Mesendoderm (in vitro differentiated cells): ENCODE measurements at places on chromosomes 2 and 18.
A peak's percentile ranks its signal among the peaks of the same experiment; 100 is the strongest.

DNA sequence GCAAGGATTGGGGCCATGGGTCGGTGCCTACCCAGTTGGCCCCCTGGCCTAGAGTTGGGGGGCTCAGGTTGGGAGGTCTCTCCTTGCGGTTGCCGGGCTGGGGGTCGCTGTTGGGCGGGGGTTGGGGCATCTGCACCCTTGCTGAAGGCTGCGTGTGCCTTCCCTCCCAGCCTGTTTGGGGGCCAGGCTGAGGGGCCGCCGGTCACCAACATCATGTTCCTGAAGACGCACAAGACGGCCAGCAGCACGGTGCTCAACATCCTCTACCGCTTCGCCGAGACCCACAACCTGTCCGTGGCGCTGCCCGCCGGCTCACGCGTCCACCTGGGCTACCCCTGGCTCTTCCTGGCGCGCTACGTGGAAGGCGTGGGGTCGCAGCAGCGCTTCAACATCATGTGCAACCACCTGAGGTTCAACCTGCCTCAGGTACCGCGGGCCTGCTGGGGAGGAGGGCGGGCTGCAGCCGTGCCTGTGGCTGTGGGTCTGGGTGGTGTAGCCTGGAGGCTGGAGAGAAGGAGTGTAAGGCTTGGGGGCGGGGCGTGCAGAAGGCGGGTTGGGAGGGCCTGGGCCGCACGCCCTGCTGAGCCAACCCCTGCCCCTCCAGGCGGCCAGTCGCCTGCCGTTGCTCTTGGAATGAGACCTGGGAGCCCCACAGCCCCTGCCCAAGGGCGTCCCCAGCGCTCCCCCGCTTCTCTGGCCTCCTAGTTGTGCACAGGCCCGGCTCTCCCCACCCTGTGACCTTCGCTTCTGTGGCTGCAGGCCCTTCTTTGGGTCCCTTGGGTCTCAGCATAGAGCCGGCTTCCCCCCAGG lies 7.2 kb upstream of the NEU4 start:
- H3K4me1 ChIP-seq = peaks cover 3% of the 10 kb centered on the region
- H3K27me3 ChIP-seq = no peaks in the 10 kb centered on the region
- H3K36me3 ChIP-seq = no peaks in the 10 kb centered on the region
- no peak overlapping the region for H3K27ac ChIP-seq
- no peak overlapping the region for H3K4me3 ChIP-seq

DNA sequence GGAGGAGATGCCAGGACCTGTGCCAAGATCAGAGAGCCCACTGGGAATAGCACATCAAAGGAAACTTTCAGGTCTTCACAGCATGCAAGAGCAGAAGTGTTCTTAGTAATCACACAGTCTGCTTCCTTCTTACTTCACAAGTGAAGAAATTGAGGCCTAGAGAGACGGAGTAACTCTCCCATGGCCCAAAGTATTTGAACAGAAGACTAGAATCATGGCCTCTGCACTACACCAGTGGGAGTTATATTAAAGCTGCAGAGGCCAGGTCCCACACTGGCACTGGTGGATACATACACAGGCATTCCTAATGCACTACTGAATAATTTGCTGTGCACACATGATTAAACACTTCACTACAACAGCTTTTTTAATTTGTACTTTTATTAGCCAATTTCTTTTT lies 107.6 kb upstream of the RMP24 start:
- H3K4me3 ChIP-seq = no peak overlapping the region
- H3K4me1 ChIP-seq = peaks cover 7% of the 10 kb centered on the region
- H3K27me3 ChIP-seq = no peaks in the 10 kb centered on the region
- DNase-seq = no peak
- no peaks in the 10 kb centered on the region for H3K36me3 ChIP-seq

- no peaks in the 10 kb centered on the region for H3K4me1 ChIP-seq
- H3K27ac ChIP-seq = no peak overlapping the region
- no peaks in the 10 kb centered on the region for H3K27me3 ChIP-seq
- H3K4me3 ChIP-seq = no peak overlapping the region
- H3K36me3 ChIP-seq = peaks cover 4% of the 10 kb centered on the region
Measured at GRCh38 chr2:98601532-98602132, 6.7 kb downstream of the COA5 start.

GRCh38 chr18:75031717-75032317 lies 177.1 kb downstream of the PTGR3 start:
- no peak overlapping the region for H3K27ac ChIP-seq
- H3K27me3 ChIP-seq = no peaks in the 10 kb centered on the region
- no peak overlapping the region for H3K4me3 ChIP-seq
- no peaks in the 10 kb centered on the region for H3K4me1 ChIP-seq

DNA sequence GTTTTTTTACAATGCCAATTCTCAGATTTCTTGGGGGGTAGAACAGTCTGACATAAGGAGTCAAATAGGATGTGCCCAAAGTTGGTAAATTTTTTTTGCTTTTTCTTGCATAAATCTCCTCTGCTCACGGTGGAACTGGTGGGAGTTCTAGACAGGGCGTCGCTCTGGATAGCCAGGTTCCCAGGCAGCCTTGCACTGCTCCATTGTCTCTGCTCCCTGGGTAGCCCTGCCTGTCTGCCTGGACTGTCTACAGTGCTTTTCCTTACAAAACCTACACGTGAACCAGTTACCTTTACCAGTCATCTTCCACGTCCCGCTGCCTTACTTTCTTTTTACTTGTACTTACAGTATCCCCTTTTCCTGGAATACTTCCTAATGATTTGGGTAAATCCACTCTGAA lies 117.1 kb downstream of the ZNF407 start:
- peak; percentile 57 for DNase-seq
- no peaks in the 10 kb centered on the region for H3K36me3 ChIP-seq
- no peak overlapping the region for H3K4me3 ChIP-seq
- no peaks in the 10 kb centered on the region for H3K4me1 ChIP-seq

DNA sequence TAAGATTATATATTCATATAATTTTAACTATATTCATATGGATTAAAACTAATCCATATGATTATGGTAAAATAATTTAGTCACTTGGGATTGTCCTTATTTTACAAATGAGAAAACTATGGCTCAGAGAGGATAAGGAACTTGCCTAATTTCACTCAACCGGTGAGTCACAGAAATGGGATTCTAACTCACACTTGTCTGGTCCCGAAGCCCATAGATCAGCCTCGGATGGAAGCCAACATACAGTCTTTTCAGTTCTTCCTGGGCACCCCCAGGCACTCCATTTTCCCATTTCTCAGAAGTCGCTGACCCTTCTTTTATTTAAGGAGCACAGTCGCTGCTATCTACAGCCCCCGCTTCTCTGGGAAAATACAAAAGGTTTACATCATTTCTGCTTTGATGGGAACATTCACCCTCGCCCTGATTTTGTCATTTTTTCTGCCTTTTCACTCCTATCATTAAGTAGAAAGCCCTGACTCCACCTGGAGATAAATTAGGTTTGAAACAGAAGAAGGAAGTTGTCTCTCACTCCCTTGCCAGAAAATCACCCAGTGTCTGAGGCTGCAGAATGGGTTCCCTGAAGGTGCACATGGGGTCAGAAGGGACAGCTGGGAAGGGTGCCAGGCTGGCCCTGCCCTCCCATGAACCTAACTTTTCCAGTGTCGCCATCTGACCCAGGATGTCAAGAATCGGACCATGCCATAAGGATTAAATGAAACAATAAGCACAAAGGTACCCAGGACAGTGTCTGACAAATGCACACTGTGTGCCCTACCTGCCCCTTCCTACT lies 36.6 kb downstream of the CYP1B1 start:
- no peaks in the 10 kb centered on the region for H3K27me3 ChIP-seq
- no peaks in the 10 kb centered on the region for H3K36me3 ChIP-seq
- H3K27ac ChIP-seq = no peak overlapping the region
- no peak overlapping the region for H3K4me3 ChIP-seq
- H3K4me1 ChIP-seq = no peaks in the 10 kb centered on the region

GRCh38 chr18:4256766-4257417 lies 198.2 kb downstream of the DLGAP1 start:
- H3K27ac ChIP-seq = no peak overlapping the region
- peaks cover 1% of the 10 kb centered on the region for H3K4me1 ChIP-seq
- DNase-seq = no peak
- H3K4me3 ChIP-seq = no peak overlapping the region

DNA sequence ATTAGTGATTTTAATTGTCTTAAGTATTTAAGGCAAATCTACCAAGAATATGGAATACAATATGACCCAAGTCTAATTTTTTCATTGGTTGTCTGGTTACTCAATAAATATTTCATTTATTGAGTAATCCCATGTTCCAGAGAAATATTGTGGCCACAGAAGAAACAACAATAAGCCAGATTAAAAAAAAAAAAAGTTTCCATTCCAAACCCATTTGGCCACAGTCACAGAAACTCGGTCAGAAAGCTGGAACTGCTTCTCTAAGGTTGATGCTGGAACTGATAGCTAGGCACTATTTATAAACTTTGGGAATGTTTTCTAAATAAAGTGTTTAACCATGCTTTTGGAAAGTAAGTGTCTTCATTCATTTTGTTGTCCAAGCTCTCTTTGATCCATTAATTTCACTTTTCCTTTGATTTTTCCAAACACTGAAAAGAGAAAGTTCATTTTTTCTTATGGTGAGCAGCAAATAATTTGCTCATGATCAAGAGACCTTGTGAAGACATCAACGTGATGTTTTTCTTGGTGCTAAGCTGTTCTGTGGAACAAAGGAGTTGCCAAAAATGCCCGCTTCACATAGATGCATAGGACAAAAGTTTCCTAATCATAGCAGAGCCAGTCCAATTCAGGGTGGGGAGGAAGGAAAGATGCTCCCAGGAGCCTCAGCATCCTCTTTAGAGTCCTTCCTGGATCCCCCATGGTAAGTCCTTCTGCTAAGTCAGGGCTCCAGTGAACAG lies 72.1 kb upstream of the CCBE1 start:
- no peak overlapping the region for H3K4me3 ChIP-seq
- H3K36me3 ChIP-seq = no peaks in the 10 kb centered on the region
- no peak for DNase-seq
- H3K27me3 ChIP-seq = no peaks in the 10 kb centered on the region

DNA sequence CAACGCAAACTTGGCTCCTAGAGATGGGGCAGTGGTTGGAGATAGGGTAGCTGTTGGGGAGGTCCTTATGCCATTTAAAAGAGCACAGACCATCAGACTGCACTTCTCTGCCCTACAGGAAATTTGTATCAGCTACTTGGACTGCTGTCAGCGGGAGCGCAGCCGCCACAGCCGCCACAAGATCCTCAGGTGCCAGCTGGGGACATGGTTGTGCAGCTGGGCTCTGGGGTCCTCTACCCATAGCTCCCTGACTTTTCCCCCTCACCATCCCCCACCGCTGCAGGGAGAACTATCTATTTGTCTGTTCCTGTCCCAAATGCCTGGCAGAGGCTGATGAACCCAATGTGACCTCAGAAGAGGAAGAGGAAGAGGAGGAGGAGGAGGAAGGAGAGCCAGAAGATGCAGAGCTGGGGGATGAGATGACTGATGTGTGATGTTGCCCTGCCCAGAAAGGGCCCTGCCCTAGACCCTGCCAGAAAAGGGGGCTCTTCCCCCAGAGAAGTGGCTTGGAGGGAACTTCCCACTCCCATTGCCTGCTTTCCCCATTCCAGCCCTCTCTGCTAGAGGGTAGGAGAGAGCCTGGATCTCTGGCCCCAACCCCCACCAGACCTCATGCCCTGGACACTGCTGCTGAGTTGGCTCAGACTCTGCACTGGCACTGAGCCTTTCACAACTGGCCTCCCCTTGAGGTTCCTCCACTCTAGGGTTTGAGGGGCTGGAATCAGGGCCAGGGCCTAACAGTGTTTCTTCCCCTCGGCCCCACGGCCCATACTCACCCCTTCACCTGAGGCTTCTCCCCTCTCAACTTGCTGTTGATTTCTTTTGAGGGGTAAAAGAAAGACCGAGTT lies 7.3 kb downstream of the PRADC1 start:
- H3K27ac ChIP-seq = no peak overlapping the region
- no peaks in the 10 kb centered on the region for H3K27me3 ChIP-seq
- no peak for DNase-seq
- H3K36me3 ChIP-seq = peaks cover 9% of the 10 kb centered on the region
- no peak overlapping the region for H3K4me3 ChIP-seq
- H3K4me1 ChIP-seq = no peaks in the 10 kb centered on the region

DNA sequence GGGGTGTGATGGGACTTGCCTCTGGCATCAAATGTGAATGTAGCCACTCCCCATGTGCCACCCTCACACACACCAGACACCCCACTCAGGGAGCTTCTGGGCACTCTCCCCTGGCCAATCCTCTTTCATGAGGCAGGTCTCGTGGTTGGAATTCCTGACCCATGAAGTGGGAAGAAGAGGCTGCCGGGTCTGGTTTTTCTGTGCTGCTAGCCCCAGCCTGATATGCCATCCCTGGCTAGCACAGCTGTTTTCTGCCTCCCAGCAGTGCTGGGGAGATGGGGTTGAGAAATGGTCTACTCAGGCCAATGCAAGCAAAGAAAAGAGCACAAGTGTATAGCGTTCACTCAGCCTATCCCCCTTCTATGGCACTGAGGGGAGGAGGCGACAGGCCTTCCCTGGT lies 1.2 kb upstream of the C2orf72 start:
- H3K36me3 ChIP-seq = no peaks in the 10 kb centered on the region
- H3K4me3 ChIP-seq = no peak overlapping the region
- no peak for DNase-seq
- no peak overlapping the region for H3K27ac ChIP-seq
- H3K27me3 ChIP-seq = peaks cover 21% of the 10 kb centered on the region

DNA sequence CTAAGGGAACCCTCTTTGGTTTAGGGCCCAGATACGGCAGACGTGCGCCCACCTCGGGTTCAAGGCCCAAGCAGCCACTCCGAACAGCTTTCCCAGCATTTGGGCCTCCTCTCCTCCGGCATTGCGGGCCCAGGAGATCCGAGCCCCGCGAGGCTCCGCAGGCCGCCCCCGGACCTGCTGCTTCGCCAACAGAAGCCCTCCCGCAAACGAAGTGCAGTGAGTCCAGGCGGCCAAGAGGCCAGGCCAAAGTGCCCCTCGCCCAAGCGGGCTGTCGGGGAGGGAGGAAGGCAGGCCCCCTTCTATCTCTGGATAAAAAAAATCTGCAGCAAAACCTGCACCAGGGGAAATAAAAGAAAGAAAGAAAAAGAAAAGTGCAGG lies 6.0 kb downstream of the EN1 start:
- DNase-seq = no peak
- H3K27me3 ChIP-seq = peaks cover 94% of the 10 kb centered on the region
- H3K4me1 ChIP-seq = peaks cover 5% of the 10 kb centered on the region
- no peak overlapping the region for H3K4me3 ChIP-seq
- no peaks in the 10 kb centered on the region for H3K36me3 ChIP-seq

DNA sequence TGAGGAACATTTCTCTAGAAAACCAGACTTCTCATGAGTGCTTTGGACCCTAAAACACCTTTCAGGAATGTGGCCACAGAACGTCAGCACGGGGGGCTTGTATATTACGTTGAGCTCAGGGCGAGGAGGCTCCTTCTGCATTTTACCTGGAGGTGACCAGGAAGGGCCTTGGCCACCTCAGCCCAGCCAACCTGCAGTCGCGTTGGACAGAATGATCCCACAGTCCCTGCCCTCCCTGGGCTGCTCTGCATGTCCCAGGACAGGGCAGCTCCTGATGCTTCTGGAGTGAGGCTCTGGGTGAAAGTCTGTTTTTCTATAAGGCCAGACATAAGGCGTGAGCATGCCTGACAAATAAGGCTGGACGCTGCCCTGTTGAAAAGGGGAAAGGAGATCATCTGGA lies 121.9 kb downstream of the NDUFA10 start:
- H3K27ac ChIP-seq = no peak overlapping the region
- DNase-seq = no peak
- H3K36me3 ChIP-seq = no peaks in the 10 kb centered on the region
- no peaks in the 10 kb centered on the region for H3K4me1 ChIP-seq
